ENCODE measurements at places on chromosomes 4 and X.

DNA sequence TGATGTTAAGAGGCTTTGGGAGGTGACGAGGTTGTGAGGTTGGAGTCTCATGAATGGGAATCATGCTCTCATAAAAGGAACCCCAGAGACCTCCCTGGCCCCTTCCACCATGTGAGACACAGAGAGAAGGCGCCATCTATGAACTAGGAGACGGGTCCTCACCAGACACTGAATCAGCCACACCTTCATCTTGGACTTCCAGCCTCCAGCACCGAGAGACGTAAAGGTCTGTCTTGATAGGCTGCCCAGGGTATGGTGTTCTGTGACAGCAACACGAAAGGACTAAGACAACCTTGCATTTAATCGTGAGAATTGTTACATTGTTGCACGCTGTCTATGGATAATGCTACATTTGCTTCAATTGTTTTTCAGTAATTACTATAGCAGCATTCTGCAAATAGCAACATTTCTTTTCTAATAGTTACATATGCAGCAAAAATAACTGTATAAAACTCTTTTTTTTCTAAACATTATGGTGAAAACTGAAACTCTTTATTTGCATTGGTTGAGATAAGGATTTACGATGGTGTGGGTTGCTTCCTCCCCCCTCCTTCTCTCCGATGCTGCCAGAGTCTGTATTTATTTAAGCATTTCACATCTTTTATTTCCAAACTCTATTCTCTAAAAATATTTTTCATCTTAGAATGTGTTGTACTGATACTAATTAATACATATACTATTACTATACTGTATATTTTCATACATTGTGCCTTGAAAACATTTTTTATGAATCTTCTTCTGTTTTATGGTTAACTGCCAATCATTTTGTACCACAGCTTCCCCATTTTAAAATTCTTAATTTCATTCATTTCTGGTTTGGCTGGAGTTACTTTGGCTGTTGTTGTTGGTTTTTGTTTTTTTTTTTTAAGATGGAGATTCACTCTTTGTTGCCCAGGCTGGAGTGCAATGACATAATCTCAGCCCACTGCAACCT, 26.4 kb upstream of the AKAP17A start:
- DNase-seq, result no peak

GRCh38 chr4:8171984-8172924, 13.6 kb upstream of the ABLIM2 start:
- peak; percentile 49 for DNase-seq

GRCh38 chr4:107058828-107059227, 22.7 kb upstream of the DKK2 start:
- DNase-seq, result no peak

DNA sequence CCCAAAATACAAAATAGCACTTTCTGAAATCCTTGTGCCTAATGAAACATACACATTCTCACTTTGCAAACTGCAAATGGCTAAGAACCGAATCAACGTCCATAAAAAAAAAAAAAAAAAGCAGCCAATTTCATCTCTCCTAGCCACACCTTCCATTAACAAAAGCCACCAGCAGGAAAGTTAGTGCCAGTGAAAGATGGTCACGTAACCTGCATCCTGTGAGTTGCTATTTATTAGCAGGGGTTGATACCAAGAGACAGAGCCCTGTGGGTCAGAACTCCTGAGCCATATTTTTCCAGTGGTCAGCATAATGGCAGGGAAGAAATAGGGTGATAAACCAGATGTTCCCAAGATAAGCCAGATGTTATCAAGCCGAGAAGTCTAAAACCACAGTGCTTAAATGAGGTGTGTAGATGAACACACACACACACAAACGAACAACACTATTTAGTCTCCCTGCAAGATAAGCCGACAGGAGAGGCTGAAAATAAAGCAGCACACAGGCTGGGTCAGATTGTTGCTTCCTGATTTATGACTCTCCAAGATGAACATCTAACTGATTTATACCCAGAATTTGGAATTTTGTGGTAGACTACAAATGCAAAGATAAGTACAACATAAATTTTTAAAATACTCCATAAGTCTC, 11.5 kb downstream of the PPARGC1A start:
- no peak for DNase-seq

DNA sequence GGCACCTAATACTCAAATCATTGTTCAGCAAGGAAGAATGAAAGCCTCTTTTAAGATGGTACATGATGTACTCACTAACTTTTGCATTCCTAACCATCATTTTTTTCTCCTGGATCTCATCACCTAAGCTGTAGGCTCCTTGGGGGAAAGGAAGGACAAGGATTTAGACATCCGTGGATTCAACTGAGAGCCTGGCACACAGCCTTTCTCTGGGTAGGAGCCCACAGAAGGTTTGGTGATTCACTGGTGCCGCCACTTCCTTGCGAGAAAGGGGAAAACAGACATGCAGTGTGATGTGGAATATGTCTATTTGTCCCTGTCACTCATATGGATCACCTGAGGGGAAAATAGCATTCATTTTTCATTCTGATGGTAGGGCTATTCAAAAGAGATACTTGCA, 147.3 kb downstream of the PCDH7 start:
- no peak for DNase-seq

- no peak for DNase-seq
These were observed 3.0 kb downstream of the LINC00632 start for GRCh38 chrX:140712413-140713173.
